ENCODE measurements at places on chromosomes 1 and 21. TPM values are rescaled to one million over a fixed set of nuclear protein-coding genes. Genes with fewer than 3 reads are reported as not detected.

Gene TMEM201
- 3.2 TPM for polyA plus RNA-seq

Gene OLIG2
- not detected for polyA plus RNA-seq

Gene DLGAP3
- polyA plus RNA-seq: 0.02 TPM

Gene STMN1
- polyA plus RNA-seq: 94.7 TPM

Gene MAN1C1
- 51.4 TPM for polyA plus RNA-seq

GRCh38 chr1:245264226-245264625 is 109.4 kb downstream of the KIF26B start:
- no peak for DNase-seq

GRCh38 chr1:209183195-209183594 is 400.3 kb upstream of the CAMK1G start:
- no peak for DNase-seq

DNA sequence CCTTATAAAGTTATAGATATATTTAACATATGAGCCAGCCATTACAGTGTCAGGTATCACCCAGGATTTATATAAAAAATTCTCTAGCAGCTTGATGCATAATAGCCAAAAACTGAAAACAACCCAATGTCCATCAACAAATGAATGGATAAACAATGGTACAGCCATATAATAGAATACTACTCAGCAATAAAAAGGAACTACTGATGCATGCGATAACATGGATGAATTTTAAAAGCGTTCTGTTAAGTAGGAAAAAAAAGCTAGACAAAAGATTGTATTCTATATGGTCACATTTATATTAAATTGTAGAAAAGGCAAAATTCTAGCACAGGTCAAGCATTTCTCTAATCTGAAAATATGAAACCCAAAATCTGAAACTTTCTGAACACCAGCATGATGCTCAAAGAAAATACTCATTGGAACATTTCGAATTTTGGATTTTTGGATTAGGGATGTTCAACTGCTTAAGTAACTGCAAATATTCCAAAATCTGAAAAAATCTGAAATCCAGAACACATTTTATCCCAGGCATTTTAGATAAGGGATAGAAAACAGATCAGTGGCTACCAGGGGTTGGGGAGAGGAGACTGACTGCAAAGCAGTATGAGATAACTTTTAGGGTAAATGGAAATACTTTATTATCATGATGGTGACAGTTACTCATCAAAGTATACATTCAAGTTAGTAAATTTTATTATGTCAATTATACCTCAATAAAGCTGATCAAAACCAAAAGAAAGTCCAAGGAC is 22.0 kb downstream of the SLC16A1 start:
- no peak for DNase-seq

DNA sequence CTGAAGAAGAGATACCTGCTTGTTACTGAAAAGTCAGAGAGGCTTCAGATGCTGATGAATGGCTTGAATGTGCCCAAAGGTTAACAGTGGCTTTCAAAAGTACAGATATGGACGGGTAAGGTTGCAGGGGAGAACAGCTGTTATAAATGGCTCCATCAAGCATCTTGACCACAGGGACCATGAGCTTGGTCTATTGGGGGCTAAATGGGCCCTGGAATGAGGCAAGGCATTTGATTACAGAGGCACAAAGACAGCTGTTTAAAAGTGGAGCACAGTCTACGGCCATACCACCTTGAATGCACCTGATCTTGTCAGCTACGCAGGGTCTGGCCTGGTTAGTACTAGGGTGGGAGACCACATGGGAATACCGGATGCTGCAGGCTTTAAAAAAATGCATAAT is 48.3 kb downstream of the C1orf198 start:
- DNase-seq: no peak

- no peak for DNase-seq
These were observed 20.5 kb downstream of the STPG1 start for GRCh38 chr1:24392982-24393650.

All from fibroblast of lung (primary cell).